Thoracic aorta (tissue), 2 donors: ENCODE measurements at places on chromosomes 12 and 14.

DNA sequence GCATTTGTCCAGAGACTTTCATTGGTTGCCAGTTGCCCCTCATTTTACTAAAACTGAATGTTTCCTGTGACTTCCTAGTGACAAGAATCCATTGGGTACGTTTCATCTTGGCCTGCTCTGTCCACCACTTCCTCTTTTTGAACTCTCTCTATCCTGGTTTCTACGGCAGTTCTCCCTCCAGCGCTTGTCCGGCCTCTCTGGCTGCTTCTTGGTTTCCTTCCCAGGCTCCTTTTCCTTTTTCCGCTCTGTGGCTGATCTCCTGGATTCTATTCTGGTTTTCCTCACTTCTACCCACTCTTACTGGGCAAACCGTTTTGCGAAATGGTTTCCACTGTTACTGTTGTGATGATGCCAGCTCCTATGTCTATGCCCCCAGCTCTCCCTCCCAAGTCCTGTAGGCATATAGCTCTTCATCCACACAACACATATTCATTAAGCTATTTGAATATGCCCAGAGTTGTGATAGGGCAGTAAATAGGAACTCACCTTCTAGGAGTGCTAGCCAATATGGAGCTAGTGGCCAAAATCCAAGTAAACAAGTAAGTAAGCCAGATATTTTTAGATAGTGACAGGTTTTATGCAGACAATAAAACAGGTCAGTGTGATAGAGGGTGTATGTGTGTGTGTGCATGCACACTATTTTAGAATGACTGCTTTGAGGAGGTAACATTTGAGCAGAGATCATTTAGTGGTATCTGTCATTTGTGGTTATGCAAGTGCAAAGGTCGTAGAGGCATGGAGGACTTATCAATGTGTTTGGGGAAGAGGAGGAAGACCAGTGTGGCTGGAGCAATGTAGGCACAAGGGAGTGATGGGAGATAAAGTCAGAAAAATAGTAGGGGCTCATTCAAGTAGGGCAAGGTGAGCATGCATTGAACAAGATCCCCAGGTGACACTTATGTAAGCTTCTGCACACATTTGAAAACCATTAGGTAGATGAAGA, 27.9 kb upstream of the CTDSP2 start:
- no peak for DNase-seq

DNA sequence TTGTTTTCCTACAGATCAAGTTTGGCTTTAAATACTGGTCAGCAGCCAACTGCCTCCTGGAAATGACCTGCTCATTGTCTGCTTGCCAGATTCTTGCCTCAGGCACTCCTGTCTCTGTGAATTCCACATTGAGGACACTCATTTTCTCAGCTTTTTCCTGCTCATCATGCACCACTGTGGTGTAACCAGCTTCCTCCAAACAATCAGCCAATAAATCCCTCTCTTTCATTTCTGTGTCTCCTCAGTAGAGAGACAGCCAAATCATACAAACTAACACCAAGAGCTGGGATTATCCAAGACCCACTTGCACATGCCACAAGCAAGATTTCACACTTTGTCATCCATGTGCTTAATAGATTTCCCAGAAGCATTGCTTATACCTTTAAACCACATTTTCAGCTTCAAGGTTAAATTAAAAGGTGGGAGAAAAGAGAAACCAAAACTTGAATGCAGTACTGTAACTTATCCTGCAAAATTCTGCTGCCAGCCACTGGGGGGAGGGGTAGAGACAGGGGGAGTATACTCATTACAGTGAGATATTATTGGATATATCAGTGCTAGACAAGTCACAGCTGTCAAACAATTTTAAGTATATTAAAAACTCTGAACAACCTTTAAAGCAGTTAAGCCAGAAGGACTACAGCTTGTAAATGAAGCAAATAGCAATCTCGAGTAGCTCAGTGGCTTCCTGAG, 105.0 kb downstream of the PPP2R5E start:
- DNase-seq = peak; percentile 9

- DNase-seq = no peak
Measured at GRCh38 chr14:102928412-102929240, 6.2 kb downstream of the AMN start.

DNA sequence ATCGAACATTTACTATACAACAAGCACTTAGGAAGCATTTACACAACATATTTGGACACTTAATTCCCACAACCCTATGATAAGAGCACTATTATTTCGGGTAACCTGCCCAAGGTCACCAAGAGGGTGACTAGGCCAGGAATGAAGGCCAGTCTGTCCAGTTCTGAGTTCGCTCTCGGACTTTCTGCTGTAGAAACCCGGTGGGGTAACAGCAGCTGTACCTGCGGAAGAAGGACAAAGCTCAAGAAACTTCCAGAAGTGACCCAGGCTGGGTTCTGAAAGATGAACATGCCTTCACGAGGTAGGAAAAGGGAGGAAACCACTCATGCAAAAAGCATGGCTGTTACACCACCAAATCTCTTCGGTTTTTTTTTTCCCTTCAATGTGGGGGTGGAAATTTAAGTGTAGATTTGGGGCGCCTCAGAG, 10.8 kb downstream of the PLA2G1B start:
- DNase-seq = no peak

DNA sequence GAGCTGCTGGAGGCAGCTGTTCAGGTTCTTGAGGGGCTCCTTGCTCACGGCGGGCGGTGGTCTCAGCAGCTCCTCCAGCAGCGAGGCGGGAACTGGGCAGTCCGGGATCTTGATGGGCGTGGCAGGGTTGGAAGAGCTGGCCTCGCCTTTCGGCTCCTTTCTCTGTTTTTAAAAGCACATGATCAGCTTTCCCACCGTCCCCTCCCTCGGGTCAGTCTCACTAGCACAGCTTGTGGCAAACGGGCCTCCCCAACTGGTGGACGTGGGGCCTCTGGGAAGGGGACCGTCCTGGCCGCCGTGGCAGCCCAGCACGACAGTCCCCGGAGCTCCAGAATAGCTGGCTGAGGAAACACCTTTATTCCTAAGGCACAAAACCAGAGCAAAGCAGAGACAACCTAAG, 12.5 kb upstream of the ANKLE2 start:
- DNase-seq = no peak

- no peak for DNase-seq
Measured at GRCh38 chr14:69637503-69638031, 26.2 kb downstream of the SUSD6 start.

DNA sequence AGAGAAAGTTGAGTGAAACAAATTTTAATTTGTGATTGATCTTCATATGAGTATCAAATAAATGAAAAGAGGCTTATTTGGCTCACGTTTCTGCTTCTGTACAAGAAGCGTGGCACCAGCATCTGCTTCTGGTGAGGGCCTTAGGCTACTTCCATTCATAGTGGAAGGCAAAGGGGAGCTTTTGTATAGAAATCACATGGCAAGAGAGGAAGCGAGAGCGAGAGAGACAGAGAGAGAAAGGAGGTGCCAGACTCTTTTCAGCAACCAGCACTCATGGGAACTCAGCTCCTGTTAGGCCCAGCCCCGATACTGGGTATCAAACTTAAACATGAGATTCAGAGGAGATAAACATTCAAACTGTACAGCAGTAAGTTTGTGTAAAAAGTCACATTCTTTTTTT, 121.4 kb downstream of the SYNE2 start:
- no peak for DNase-seq

DNA sequence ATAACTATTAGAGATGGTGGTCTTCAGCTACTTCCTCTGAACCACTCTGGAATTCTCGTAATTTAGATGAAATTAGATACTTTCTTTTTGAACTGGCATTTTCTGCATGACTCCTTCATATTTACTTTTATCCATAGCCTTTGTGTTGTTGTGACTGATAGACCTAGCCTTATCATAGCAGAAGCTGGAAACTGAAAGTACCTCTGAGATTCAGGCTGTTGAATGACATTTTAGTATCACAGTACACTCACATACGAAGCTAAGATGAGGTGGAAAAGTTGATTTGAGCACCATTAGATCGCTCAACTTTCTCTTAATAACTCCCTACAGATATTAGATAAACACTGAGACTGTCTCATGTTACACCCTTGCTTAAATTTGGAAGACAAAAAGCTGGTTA, 525.1 kb upstream of the FBXO33 start:
- DNase-seq = no peak

DNA sequence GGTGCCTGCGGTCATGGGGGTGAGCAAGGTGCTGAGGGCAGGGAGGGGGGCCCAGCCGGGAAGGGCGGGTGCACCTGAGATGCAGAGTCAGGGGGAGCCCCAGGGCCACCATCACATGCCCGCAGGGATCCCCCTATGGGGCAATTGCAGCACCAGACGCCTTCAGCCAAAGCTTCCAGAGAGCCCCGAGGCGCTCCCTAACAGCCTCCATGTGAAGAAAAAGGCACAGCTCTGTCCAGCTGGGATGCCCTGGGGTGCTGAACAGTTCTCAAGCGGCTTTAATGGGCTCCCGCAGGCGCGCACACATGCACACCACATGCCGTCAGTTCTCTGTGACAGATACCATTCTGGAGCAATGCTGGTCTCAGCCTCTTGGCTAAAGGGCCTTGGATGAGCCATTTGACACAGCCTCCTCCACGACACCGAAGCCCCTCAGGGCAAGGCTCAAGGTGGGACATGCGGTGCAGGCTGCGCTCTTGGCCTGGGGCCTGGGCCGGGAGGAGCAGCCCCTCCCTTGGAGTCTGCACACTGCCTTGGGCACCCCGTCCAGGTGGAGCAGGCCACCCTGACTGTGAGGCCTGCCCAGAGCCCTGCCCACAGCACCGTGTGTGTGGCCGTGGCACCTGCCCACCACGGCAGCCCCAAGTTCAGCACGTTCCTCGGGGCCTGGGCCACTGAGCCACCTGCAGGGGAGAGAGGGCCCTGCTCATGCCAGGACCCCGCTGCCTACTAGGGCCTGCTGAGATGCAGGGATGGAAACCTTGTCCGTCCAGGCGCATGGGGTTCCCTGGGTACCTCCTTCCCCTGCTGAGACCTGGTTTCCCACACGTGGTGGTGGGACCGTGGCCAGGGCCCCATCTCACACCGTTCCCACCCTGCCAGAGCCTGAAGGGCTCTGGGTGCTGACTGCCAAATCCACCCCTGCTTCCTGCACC, 7.7 kb downstream of the XRCC3 start:
- no peak for DNase-seq

- no peak for DNase-seq
Measured at GRCh38 chr12:65156366-65156841, 13.0 kb upstream of the LEMD3 start.

DNA sequence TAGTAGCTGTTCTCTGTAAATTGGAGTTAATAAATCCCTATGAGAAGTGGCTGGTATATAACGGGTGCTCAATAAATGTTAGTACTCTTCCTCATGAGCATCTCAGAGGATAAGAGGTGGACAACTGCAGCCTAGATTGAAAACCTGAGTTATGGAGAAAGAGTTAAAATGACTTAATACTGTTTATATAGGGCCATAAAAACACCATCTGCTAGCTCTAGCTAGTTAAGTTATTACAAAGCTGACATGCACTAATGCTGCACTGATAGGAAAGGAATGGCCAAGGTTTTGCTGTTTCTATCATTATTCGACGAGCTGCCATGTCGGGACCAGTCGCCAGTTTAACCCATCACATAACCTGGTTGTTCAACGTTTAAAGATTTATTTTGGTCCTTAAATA, 72.0 kb upstream of the SEL1L start:
- DNase-seq = no peak

DNA sequence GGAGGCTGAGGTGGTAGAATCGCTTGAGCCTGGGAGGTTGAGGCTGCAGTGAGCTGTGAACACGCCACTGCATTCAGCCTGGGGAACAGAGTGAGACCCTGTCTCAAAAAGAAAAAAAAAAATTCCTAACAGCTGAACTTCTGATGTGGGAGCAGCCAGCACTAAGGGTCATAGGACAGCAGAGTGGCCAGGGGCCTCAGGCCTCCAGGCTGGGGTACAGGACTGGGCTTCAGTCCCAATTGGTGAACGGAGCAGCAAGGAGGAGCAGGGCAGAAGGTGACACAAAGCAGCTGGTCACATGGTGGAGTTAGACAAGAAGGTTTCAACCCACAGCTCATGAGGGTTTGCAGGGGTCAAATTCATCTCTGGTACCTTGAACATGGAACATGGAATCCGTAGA, 40.8 kb upstream of the NRXN3 start:
- no peak for DNase-seq

DNA sequence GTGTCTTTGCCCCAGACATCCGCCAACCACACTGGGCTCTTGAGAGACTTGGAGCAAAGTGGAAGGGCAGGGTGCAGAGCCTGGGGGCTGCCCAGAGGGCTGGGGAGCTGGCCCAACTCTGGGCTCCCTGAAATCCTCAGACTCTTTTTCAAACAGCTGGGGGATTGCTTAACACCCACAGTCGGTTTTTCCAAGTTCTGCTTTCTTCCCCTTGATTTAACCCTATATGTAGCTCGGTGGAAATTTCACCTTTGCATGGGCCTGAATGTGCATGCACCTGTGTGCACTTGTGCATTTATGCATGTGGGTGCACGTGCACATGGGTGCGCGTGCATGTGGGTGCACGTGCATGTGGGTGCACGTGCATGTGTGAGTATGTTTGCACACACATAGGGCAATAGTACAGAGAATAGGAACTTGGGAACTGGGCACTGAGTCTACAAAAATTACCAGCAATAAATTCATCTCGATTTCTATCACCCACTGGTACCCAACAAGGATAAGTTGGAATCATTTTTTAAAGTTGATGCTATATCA, 52.3 kb upstream of the RFLNA start:
- no peak for DNase-seq

- no peak for DNase-seq
Measured at GRCh38 chr12:63843254-63843720, 1.2 kb upstream of the SRGAP1 start.

DNA sequence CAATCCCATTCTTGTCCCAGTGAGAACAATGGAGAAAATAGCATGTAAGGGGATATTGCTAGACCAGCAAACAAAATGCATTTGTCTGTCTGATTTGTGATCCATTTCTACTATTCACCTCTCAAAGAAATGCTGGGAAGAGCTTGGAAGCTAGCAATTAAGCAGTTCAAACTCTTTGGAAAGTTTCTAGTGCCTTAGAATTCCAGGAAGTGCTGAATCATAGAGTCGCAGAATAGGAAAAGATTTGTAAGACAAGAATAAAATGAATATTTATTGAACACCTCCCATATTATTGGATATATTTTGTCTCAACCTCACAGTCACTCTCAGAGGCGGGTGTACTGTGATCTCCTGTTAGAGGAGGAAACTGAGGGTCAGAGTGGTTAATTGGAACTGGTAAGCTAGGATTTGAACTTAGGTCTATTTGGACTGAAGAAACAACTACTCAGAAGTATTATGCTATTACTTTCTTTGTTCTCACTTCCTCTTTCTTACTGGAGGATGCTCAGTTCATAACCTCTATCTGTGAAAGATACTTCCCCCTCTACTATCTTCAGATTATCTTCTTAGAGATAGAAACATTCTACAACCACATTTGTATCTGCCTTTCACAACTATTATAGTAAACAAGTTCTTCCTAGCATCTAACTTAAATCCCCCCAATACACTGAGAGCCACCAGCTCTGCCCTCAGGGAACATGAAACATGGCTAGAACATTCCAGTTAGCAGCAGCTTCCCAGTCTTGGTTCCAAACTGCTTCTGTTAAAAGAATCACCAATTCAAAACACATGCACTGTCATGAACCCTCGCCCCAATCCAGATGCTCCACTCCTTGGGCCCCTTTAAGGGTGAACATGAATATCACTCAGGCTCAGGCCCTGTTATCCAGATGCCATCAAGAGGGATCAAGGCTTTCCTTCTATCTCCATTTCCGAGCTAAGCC, 64.2 kb downstream of the DRAM1 start:
- no peak for DNase-seq
